ENCODE measurements at places on chromosomes 7 and 10. TPM values are rescaled to one million over a fixed set of nuclear protein-coding genes. Genes with fewer than 3 reads are reported as not detected.

GRCh38 chr10:72081210-72081609 lies 7.1 kb downstream of the SPOCK2 start:
- no peaks in the 10 kb centered on the region for H3K27me3 ChIP-seq
- no peak for DNase-seq
- H3K4me3 ChIP-seq = no peak overlapping the region

- H3K36me3 ChIP-seq = no peaks in the 10 kb centered on the region
- no peak overlapping the region for H3K27ac ChIP-seq
- H3K27me3 ChIP-seq = peaks cover 19% of the 10 kb centered on the region
- H3K4me1 ChIP-seq = no peaks in the 10 kb centered on the region
These were observed 76.2 kb upstream of the SLC25A13 start for GRCh38 chr7:96397936-96398598.

DNA sequence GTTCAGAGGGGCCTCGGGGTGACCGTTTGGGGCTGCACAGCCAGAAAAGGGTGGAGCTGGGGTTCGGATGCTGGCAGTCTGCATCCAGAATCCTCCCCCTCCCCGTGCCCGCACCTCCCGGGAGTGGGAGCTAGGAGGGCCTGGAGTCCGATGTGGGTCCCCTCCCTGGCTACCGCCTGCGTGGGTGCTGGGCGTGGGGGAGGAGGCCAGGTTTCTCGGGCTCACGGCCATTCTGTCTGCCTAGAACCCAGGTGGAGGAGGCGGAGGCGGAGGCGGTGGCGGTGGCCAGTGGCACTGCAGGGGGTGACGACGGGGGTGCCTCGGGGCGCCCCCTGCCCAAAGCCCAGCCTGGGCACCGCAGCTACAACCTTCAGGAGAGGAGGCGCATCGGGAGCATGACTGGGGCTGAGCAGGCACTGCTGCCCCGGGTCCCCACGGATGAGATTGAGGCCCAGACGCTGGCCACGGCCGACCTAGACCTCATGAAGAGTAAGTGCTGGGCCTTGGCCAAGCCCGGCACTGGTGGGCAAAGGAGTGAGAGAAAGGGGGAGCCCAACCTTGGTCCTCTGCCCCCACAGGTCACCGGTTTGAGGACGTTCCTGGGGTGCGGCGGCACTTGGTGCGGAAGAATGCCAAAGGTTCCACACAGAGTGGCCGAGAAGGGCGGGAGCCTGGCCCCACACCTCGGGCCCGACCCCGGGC lies 7.0 kb downstream of the SLC4A2 start:
- no peak overlapping the region for H3K27ac ChIP-seq
- DNase-seq = no peak
- peaks cover 26% of the 10 kb centered on the region for H3K36me3 ChIP-seq

- no peaks in the 10 kb centered on the region for H3K4me1 ChIP-seq
- H3K27me3 ChIP-seq = no peaks in the 10 kb centered on the region
- no peak overlapping the region for H3K27ac ChIP-seq
- no peak for DNase-seq
These were observed 703.3 kb upstream of the LRRTM3 start for GRCh38 chr10:66222462-66223046.

DNA sequence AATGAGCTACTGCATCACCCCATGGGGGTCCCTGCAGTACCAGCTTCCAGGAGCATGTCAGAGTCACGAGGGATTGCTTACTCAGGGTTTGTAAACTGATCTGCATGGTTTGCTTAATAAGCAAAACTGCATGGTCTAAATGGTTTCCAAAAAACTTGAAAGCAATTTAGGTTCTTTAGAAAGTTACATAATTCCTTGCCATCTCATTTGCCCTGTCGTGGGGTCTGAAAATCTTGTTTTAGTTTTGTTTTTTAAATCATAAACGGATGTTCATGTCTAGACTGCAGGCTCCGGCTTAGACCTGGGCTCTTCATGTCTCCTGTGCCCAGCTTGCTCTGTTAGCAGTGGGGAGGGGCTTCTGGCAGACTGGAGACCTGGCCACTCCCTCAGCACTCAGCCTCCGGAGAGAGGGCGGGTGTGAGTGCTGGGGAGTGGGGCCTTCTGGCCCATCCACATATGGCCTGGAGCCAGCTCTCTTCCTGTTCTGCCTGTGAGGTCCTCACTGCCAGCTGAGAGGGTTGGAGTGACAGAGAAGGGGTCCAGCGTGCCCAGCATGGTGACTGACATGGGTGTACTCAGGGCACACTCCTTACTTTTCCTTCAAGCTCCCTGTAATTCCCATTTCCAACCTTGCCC lies 17.5 kb downstream of the PRF1 start:
- peaks cover 15% of the 10 kb centered on the region for H3K27me3 ChIP-seq
- no peak for DNase-seq
- H3K36me3 ChIP-seq = no peaks in the 10 kb centered on the region
- peaks cover 9% of the 10 kb centered on the region for H3K4me1 ChIP-seq

GPR22 gene
- not detected for total RNA-seq

ANKRD22 gene
- total RNA-seq = 0.17 TPM

CPVL gene
- total RNA-seq = not detected

DPYSL4 gene
- total RNA-seq = 1.2 TPM
